Caki2 (cell line): ENCODE measurements at places on chromosomes 13 and 19.
A peak's percentile ranks its signal among the peaks of the same experiment; 100 is the strongest.

GRCh38 chr19:2359992-2360685, at the start of gene TMPRSS9:
TMPRSS9 (plus strand) TSS chr19:2360265; CDS start chr19:2389786, 29,521 bp downstream.
- no peak for DNase-seq

GRCh38 chr19:47719047-47719859, 6.0 kb downstream of the EHD2 start:
- DNase-seq: peak; percentile 64

DNA sequence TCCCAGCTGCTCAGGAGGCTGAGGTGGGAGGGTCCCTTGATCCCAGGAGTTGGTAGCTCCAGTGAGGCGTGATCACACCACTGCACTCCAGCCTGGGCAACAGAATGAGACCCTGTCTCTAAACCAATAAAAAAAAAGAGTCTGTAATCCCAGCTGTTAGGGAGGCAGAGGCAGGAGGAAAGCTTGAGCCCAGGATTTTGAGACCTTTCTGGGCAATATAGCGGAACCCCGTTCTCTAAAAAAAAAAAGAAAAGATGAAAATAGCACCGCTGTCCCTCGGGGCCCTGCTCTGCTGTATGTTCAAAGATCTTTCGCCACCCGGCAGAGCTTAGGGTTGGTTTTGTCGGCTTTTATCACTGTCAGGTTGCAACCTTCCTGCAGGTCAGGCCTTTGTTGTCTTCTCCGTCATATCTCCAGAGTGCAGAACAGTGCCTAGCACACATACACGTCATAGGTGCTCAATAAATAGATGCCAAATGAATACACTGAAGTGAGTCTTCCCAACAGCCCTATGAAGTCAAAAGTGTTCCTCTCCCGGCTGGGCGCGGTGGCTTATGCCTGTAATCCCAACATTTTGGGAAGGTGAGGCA, 13.4 kb upstream of the BCAM start:
- no peak for DNase-seq

DNA sequence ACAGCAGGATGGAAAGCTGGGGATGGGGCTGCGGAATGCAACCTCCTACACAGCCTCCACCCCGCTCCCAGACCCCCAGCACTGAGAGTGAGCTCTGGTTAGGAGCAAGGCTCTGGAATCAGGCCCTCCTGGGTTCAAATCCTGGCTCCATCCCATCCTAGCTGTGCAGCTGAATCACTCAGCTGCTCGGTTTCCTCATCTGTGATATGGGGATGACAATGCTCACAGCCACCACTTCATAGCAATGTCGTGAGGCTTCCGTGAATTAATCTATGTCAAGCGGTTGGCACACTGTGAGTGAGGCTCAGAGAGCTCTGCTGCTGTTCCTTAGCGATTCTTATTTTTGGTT, 538 bp downstream of the ACP7 start:
- no peak for DNase-seq

DNA sequence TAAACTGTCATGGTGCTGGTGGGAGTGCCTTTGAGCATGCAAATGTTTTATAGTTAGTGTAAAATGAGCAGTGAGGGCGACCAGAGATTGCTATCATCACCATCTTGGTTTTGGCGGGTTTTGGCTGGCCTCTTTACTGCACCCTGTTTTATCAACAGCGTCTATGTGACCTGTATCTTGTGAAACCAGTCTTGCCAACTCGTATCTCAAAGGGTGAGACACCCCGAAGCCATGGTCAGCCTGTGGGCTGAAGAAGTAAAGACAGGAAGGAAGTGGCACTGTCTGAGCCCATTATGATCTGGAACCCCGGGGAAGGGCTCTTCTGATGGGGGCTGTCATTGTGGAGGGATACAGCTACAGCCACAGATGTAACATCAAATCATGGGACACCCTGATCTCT, 81.5 kb upstream of the FAM216B start:
- DNase-seq: no peak
